LNCaP clone FGC (cell line): ENCODE measurements at places on chromosomes 7 and 10.

DNA sequence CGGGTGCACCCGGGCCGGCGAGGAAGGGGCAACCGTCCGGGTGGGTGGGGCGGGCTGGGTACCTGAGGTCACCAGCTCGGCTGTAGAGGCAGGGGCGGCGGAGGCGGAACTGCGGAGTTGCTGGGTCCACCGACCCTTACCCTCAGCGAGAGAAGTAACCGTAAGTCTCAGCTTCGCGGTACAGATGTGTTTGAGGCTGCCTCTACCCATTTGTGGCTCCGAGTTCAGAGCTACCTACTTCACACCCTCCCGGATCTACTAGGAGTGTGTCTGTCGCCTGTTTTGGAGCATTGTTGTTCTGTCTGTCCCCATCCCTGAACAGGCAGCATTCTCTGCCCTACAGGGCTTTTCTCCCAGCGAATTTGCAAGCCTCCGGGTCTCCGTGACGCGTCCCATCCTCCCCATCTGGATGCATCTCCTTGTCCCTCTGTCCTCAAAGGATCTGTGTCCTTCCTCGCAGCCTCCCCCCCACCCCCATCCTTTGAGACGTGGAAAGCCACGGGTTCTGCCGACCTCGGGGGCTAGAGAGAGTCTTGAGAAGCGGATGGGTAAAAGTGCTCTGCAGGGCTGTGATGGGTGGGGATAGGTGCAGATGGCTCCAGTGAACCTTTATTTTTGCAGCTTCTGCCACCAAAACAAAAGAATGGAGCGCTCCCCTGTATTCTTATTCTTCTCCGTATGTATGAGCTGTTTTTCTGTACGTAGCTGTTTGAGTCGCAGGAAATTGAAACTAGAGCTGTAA, 757 bp downstream of the ANKIB1 start:
- no peak for DNase-seq

- DNase-seq: no peak
Observed at GRCh38 chr10:101630633-101630920, 42.5 kb downstream of the DPCD start.

- DNase-seq: no peak
Observed at GRCh38 chr7:22204312-22204711, 152.6 kb downstream of the RAPGEF5 start.

DNA sequence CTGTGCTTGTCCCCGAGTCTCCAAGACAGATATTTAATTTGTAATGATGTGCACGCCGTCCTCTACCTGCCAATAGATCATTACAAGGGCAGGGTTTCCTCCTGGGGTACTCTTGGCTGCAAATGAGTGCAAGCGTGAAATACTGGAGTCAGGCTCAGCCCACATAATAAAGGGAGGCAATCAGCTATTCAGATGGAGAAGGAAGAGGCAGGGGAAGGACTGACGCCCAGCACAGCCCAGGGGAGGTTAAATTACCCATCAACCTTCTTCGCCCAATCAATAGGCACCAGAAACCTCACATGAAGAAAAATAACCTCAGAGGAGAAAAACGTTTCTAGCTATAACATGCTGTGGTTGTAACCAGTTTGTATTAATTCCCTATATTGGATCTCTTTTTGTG, 544.9 kb upstream of the ADARB2 start:
- no peak for DNase-seq

GRCh38 chr10:68239596-68240150, 7.8 kb upstream of the ATOH7 start:
- no peak for DNase-seq

- DNase-seq: no peak
Observed at GRCh38 chr7:10643545-10643944, 330.1 kb upstream of the PHF14 start.

DNA sequence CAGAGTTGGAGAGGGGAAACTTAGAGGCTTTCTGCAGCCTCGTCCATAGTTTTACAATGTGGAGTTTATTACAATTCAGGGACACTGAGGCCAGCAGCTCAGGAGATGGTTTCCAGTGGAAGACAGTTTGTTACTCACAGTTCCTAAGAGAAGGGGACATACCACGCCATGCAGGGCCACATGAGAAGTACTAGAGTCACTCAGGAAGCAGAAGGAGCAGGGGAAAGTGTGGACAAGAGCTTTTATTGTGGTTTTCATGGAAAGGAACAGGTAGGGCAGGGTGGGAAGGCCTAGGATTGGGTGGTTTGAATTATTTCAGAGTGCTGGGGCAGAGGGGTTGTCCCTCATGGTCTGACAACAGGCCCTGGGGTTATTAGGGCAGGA, 292.1 kb upstream of the IGFBP3 start:
- no peak for DNase-seq

DNA sequence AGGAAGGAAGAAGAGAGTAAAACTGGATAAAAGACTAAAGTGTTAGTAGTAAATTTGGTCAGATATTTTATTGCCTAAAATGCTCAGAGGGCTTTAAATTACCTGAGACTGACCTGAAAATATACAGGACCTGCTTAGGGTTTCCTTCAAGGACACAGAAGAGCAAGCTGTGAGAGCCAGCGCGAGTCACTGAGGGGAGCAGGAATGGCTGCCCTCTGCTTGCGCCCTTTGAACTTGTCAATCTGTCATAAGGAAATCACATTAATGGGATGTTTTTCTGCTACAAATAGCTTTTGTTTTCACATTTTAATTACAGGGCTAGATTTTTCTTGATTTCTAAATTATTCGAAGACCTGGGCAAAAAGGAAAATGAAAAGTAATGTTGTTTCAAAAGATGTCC, 26.9 kb downstream of the DNAJB9 start:
- DNase-seq: no peak

- DNase-seq: peak; percentile 25
Observed at GRCh38 chr7:19754521-19755116, 18.8 kb downstream of the TMEM196 start.

DNA sequence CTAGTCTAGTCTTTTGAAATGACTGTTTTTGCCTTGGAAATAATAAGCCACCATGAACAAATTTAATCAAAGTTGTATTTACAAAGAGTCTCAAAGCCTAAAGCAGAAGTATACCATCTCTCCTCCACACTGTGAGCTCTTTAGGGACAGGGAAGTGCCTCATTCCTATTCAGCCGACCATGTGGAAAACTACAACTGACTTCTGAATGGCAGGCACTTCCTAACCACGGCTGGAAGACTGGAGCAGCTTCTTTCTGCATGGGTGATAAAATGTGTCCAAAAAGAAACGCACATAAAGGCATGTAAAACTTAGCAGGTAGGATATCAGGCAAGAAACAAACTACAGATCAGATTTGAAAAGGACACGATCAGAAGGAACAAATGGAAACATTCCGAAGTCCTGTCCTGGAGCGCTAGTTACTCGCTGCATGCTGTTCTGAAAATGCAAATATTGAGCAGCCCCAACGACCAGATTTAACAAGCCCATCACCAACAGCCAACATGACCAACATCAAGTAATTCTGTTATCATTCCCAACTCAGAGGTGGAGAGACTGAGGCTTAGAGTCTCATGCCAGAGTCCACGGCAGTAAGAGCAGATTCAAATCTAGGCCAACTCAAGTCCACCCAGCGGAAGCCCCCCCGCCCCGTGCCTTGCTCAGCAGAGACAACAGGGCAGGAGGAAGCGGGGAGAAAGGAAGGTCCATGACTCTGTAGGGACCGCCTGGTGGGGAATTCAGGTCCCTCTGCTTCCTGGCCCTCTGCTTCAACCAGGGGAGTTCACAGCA, 26.5 kb downstream of the CTBP2 start:
- DNase-seq: no peak

GRCh38 chr10:93086289-93086688, 12.6 kb downstream of the CYP26A1 start:
- no peak for DNase-seq

DNA sequence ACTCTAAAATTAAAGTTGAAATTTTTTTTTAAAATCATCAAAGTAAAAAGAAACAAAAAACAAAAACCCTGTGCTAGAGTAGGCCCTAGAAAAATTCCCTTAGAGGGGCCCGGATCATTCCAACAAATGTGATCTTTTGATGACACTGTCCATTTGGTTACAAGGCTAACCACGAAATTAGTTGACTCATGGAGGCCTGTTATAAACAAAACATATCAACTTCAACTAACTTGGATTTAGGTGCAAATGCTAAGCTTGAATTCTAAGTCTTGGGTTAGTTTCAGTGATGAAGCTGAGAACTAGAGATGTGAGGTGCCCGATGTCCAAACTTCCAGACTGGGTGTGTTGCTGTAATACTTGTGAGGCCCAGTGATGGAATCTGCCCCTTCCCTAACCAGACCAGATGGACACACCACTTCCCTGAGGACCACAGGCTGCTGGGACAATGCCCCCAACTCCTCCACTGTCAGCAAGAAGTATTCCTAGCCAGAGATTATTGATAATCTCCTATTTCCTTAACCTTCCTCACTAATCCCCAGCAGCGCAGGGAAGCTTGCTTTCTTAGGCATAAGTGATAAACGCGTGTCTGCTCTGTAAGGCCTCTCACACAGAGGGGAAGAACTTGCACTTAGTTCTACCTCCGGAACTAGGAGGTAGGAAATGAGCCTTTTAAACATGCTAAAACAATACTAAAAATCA, 108.7 kb downstream of the RAPGEF5 start:
- no peak for DNase-seq

DNA sequence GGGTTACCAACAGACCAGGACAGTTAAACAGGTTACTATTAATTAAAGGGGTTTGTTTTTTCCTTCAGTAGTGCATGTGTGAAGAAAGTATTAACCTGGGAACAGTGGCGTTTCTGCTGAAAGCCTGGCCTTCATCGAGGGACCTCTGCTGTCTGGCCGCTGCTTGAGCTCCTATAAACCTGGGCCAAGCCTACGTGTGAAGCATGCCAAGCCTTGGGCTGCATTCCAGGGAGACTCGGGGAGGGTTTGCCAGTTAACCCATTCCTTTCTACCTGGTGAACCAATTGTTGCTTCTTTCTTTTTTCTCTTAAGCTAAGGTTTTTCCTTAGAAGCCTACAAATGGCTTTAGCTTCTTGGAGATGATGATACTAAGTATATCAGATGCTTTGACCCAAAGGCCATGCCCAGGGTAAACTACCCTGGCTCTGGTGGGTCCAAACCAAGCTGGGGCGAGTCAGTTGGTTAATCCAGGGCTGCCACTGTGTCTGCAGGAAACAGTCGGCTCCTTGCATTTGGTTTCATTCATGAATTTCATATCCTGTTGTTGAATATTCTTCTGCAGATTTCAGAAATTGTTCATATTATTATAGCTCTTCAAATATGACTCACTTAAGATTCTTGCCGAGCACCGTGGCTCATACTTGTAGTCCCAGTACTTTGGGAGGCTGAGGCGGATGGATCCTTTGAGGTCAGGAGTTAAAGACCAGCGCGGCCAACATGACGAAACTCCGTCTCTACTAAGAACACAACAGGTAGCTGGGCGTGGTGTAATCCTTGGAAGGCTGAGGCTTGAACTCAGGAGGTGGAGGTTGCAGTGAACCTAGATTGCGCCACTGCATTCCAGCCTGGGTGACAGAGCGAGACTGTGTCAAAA, 23.8 kb downstream of the PFKP start:
- peak; percentile 86 for DNase-seq

- DNase-seq: no peak
Observed at GRCh38 chr7:21417647-21418046, 10.2 kb upstream of the SP4 start.
